Activated T-cell treated with anti-CD3 and anti-CD28 coated beads for 4 hours (primary cell): ENCODE measurements at places on chromosomes 2 and 18.

DNA sequence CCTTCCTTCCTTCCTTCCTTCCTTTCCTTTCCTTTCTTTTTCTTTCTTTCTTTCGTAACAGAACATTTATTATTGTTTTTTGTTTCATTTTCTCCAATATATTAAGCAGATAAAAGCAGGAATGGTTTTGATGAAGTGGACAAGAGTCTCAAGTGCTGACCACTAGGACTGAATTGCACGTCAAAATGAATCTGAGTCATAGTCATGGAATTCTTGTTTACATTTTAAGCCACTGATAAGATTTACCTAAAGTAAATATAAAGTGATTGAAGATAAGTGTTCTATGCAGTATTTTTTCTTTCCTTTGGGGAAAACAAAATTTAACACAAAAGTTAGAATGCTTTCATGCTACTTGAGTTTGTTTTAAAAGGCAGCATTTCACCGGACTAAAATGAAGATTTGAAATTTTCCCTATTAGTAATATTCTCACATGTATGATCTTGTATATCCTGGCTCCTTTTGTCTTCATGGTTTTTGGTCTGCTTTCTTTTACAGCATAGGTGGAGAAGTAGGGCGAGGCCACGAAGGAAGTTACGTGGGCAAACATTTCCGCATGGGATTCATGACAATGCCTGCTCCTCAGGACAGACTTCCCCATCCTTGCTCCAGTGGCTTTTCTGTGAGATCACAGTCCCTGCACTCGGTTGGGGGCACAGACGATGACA is 113.5 kb downstream of the NYAP2 start:
- no peak for DNase-seq

DNA sequence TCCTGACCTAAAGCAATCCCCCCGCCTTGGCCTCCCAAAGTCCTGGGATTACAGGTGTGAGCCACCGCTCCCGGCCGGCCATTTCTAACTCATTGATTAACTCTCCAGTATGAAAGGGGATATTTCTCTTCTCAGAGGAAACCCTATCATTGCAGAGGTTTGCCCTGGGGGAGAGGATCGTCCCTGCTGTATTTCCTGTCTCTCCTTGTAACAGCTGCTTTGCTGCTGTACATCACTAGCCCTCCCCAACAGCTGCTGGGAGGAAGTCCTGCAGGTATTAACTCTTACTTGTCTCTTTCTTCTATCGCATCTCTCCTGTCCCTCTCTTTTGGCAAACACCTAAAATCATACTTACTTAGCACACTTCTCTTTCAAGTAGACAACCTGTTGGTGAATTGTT is 219.0 kb upstream of the DSEL start:
- no peak for DNase-seq

- DNase-seq, result no peak
Measured at GRCh38 chr2:23698721-23699579, 228.0 kb downstream of the ATAD2B start.

- no peak for DNase-seq
Measured at GRCh38 chr2:11532416-11533055, 1.3 kb upstream of the GREB1 start.

DNA sequence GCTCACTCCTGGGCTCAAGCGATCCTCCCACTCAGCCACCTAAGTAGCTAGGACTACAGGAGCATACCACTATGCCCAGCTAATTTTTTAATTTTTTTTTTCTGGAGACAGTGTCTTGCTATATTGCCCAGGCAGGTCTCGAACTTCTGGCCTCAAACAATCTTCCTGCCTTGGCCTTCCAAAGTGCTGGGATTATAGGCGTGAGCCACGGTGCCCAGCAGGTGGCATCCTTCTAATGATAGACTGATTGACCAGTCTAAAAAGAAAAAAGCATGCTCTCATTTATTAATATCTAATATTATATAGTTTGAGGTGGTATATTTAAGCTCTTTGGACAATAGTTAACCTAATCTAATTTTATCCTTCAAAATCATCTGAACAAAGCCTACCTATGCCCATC is 198.6 kb downstream of the CAMKMT start:
- no peak for DNase-seq

DNA sequence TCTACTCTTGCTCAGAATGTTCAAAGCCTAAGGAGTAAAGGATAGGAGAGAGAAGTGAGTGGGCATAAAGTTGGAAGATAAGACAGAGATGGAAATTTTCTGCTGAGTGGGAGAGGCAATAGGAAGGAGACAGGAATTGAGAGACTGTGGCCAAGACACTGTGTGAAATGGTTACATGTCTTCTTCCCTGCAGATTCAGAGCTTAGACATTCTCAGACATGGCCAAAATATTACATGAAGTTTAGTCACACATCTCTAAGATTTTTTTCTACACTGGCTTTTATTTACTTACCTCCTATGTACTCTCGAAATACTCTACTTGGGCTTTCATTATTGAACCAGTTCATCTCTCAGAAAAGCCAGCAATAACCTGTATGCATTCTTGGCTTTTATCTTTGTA is 363.0 kb upstream of the FANCL start:
- DNase-seq, result no peak

GRCh38 chr2:223101340-223102039 is 49.5 kb downstream of the KCNE4 start:
- no peak for DNase-seq

DNA sequence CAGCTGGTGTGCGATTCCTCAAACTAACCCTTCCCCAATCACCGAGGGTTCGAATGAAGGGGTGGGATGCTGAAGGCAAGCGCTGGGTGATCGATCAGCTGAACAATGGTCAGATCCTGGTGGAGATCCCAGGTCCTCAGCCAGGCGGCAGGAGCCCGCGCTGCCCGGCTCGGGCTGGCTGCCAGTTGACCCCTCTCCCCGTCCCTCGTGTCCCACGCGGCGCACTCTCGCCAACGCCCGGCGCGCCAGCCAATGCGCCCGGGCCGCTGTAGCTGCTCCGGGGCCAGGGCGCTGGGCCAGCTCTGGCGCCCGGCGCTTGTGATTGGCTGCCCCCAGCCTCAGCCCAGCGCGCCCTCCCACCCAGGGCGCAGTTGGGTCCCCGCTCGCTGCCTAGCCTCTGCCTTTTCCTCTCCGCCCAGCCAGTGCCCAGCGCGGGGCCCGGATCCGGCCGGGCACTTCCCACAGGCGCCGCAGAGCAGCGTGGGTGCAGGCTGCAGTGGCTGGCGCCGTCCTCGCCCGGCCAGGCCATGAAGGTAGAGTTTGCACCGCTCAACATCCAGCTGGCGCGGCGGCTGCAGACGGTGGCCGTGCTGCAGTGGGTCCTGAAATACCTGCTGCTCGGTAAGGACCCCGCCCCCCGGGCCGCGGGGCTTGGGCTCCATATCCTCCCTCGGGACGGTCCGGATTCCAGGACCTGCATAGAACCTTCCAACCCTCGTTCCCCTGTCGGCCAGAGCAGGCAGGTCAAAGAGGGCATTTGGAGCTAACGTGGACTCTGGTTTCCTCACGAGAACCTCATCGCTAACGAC is at the start of gene MOGAT1:
TSS of gene MOGAT1 (plus strand) at position 400 of the 809 bp plus-strand sequence. CDS start at position 528, 128 bp downstream.
- DNase-seq, result no peak

DNA sequence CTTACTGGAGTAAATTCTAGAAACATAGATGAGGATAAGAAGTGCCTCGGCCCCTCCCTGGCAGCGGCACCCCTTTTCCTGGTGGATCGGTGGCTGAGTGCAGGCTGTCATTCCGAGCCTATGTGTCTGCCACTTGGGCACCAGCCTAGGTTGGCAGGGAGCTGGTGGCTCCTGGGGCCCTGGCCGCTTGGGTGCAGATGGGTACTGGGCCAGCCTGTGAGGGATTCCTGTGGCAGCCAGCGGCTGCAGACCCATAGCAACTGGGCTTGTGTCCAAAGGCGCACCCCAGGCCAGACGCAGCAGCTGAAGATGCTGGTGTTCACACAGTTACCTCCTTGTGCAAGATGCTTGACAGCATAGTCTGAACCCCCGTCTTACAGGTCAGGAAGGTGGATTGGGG is 2.8 kb downstream of the SNORC start:
- DNase-seq, result no peak
